NCI-H187 (cell line): ENCODE measurements at places on chromosomes 5 and 9.
A peak's percentile ranks its signal among the peaks of the same experiment; 100 is the strongest.

DNA sequence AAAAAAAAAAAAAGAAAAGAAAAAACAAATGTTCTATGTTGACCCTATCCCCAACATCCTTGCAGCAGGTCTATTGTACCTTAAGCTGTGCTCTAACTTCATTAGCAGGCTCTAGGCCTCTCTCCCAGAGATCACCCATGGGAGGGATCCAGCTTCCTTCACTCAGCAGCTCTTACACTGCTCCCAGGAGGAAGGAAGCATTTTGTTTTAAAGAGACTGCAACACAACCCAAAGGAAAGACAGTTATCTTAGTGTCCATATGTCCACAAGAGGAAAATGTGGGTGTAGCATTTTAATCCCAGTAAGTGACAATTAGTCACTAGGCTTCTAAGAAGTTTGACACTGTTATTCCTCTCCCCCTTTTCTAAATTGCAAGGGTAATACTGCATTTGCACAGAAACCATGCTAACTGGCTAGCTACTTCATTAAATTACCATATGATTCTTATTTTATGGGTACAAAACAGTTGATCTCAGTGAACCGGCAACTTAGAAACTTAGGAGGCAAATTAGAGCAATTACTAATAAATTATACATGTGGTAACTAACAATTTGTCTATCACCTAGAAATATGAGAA lies 58.8 kb downstream of the MARCHF3 start:
- no peak for DNase-seq

- DNase-seq, result no peak
These were observed 77.7 kb downstream of the NIPSNAP3B start for GRCh38 chr9:104841601-104842141.

DNA sequence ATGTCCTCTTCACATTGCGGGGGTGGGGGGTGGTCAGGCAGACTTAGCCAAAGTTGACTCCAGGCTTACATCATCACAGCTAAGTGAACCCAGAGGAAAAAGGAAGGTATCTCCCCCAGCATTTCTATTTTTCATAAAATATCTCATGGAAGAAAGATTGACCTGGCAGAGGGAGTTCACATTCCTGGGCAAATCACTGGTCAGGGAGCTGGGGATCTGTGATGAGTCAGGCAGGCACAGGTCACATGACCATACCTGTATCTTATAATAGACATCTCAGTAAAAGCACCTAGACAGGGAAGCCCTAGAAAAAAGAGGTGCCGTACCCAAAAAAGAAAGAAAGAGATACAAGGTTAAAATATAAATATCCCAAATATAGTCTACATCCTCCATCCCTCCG lies 57.3 kb upstream of the WWC1 start:
- no peak for DNase-seq

DNA sequence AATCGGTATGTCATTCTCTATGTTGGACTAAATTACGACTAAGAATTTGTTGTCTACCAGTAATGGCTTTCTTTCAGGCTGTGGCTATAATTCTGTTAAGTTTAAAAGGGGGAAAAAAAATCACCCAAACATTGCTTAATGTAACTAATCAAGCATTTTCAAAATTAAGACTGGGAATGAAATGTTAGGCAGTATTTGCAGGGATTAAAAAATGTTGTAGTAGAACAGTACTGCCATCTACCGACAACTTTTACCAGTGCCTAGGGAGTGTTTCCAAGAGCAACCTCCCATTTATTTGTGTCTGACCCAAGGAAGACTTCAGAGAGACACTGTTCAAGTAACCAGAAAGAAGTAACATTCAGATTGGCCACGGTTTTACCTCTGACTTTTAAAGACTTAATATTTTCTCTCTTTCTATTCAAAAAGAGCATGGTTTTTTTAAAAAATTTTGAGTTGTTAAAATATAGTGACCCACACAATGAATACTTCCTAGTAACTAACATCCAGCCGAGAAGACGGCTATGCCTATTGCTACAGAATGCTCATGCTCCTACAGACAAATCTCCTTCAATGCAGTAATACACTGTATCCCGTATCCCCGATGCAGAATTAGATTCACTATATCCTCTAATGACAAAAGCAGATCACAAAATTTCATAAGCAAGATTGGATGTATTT lies 92.4 kb downstream of the ARL15 start:
- peak; percentile 55 for DNase-seq

DNA sequence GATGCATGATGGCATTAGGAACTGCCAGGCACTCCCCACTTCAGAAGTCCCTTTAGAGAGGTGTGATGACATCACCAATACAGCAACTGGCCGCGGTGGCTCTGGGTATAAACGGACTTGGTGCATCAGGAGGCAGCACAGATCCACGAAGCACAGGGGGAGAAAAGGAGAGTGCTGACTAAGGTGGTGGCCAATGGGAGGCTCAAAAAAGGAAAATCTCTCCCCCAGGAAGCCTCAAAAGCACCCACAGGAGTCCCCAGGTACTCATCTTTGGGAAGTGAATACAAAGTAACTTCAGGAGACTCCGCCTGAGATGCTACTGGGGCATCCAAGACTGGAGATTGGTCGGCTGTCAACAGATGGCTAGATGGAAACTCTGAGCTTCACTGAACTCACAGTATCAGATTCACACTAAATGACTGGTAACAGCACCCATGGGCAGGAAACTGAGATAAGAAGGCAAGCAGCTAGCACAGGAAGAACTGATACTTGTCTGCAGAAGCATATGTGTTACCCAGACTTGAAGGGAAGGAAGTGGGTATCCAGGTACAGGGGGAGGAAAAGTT lies 7.6 kb downstream of the TTC39B start:
- DNase-seq, result no peak

DNA sequence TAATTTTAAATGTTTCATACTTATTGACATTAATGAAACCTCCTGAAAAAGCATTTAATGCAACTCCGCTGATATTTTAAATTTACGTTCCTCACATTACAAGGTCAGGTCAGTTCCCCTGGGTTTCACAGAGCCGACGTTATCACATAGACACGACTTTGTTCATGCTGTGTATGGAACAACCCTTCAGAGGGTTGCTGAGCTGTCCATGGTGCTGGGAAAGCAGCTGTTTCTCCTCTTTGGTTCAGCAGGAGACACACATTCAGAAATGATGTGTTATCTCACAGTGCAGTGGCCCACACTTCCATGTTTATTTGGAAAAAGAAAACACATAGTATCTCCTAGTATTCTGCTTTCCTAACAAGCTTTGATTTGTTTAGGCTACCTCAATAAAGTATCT lies 53.5 kb downstream of the PPP2R2B start:
- DNase-seq, result no peak

DNA sequence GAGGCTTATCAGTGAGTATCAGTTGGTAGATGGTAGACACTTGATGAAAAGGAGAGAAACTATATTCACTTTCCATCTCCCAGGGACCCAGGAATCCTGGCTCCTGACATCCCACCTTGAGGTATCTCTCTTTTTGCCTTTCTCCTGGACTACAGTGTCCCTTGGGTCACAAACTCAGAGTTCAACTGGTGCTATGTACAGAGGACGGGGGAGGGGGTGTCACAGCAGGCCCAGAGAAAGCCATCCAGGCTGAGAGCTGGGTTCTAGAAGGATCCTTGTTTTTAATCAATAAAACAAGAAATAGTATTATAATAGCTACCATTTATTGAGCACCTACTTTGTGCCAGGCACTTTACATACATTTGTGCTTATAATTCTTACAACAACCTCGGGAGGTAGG lies 10.3 kb downstream of the MYORG start:
- no peak for DNase-seq

DNA sequence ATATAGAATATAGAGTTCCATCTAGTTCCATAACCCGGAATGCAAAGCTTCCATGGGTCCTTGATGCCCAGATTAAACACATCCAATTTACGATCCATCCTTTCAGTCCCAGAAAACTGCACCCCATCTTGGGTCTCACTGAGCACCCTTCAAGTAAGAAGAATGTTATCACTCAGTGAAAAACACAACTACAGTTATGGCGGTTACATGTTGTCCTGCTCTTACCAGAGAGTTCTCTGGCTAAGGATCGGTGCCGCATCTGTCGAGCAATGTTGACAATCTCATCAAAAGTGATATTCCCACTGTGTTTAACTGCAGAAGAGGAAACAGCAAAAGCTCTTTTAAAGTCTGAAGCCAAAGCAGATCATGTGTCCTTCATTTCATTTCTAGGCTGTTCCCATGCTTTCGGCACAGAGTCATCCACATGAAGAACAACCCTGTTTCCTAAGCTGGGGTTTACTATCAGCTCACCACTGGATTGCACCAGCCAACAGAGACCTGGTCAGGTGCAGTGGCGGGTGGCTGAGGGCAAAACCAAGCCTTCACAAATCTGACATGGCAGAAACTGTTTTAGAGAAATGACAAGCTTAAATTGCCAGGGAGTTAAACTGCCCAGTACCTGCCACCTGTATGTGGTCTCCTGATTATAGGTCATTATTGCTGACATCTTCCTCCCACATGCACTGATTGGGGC lies 2.9 kb downstream of the RPL12 start:
- no peak for DNase-seq

GRCh38 chr9:135851748-135852147 lies 55.6 kb downstream of the CAMSAP1 start:
- DNase-seq, result no peak

- DNase-seq, result no peak
These were observed 8.6 kb downstream of the NINJ1 start for GRCh38 chr9:93125331-93125894.

DNA sequence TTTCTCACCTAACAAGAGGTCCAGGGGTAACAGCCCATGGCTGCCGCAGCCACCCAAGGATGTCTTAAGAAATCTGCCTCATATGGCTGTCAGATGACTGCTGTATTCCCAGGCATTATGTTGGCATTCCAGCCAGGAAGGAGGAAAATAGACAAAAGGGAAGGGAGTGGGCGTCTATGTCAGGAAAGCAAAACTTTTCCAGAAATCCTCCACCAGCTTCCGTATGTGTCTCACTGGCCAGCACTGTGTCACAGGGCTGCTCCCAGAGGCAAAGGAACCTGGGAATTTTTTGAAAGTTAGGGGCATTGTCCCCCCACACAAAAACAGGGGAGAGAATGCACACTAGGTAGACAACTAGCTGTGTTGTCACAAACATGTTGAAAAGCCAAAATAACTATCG lies 7.3 kb downstream of the BHMT2 start:
- no peak for DNase-seq

DNA sequence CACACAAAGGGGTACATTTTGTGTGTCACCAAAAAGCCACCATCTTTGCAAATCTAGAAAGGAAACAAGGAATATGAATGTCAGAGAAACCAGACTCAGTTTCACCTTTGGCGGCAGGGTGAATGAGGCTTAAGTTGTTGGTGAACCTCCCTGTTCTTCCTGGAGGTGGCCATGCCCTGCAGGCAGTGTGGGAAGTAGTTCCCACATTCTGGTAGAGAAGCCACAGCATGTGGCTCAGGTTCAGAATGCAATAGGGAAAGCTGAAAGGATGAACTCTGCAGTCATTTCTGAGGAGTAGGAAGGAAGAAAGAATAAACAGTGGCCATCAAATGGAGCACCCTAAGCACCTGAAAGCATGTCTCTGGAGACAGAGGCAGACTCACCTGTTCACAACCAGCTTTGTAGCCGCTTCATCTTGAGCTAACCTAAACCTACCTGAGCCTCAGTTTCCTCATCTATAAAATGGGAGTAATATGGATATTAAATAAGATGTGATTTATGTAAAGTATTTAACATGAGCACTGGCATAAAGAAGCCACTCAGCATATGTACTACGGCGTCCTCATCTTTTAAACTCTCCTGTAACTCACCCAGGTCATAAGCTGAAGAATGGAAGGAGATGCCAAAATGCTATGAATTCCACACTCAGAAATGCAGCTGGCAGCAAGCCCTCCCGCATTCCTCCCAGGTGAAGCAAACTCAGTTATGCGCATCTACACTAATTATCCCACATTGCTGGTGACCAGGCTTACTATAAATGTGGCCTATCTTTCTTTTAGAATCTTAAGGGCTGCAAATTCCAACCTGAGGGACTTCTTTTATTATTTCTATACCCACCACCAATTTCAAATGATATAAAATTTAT lies 86.0 kb downstream of the ZNF608 start:
- no peak for DNase-seq

DNA sequence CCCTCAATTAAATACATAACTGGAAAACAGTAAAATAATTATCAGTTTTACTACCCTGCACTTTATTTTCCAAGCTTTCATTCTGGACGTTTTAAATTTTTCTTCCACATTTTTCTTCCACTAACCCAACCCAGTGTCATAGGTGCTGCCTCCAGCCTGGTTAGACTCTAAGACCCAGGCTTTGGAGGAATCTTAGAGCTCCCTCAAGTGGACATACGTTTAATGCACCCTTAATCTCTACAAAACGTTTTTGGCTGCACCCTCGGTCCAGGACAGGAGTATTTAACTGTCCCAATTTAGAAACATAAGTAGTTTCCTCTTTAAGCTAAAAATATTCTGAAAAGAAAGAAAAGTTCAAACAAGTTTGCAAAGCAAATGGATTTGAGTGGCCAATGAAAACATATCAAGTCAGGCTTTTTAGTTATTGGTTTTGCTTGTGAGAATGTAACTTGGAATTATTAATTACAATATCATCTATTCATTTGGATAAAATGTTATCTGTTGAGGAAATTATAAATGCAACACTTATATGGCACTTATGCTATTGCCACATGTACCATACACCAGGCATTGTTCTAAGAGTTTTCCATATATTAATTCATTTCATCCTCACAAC lies 38.9 kb downstream of the CDH6 start:
- DNase-seq, result no peak

DNA sequence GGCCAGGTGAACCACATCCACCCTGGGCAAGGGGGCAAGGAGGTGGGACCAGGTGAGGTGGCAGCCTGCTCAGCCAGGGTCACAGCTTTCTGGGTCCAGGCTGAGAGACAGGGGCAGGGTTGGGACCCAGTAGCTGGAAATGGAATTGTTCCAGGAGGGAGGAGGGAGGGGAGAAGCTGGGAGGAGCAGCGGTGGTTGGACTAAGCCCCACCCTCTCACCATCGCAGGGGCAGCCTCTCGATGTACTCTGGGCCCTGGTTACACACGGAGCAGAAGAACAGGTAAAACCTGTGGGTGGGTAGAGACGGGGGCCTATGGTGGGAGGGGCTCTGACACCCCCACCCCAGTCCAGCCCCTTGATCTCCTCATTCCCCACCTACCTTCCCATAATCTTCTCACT lies 11.2 kb downstream of the PHF19 start:
- DNase-seq, result no peak

DNA sequence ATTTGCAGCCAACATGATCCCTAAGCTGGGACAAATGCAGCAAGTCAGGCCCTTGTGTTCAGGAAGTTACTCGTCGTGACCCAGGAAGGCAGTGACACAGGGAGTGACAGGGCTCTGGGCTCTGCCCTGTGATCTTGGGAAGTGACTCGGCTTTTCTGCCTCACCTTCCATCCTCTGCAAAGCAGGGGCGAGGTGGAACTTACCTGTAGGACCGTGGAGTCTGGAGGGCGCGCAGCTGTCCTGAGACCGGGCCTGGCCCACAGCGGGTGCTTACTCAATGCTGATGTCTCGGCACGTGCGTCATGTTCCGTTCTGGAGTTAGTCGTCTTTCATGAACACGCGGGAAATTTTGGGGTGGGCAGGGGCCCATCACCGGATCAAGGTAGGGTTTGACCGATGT lies 22.8 kb upstream of the LPCAT1 start:
- DNase-seq, result no peak
